GOT3 (cell line): ENCODE measurements at places on chromosomes 5 and 9.

- DNase-seq, result no peak
Observed at GRCh38 chr9:136852664-136853595, 784 bp downstream of the MAMDC4 start.

GRCh38 chr5:135952683-135953082 lies 2.1 kb downstream of the LECT2 start:
- no peak for DNase-seq

DNA sequence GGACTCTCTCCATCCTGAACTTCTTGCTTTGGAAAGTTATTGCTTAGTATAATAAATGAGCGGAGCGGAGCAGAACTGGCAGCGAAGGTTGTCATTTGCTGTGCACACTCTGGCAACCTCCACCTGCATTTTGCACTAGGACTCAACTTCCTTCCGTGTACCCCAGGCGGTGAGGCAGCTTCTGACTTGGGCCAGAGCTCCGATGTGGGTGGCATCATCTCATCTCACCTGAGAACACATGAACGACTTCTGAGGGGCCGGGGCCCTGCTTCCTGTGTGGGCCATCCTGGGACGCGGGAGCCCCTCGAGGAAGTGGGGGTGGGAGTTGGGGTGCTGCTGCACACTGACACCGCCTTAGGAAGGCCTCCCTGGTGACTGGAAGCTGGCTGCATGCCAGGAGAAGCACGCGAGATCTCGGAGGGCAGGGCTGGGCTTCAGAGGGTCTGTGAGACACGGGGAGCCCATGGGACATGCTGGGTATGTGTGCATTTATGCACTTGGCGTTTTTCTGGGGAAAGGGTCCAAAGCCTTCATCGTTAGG lies 56.5 kb upstream of the COL5A1 start:
- no peak for DNase-seq

GRCh38 chr5:5652181-5652580 lies 229.7 kb downstream of the ICE1 start:
- no peak for DNase-seq

DNA sequence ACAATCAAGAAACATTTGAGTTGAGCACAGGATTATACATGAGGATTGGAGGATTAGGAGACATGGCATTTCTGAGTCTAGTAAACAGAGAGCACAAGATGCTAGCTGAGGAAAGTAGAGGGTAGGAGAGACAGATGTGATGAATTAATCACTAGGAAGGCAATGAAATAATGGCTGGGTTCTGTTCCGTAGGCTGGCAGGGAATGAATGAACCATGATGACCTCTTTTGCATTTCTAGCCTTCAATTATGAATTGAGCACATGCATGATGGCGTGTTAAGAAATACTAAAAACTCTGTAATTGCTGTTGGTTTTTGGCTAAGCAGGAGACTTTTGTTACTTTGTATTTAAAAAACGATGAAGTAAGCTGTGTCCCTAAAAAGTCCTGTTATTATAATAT lies 420.0 kb upstream of the TLE4 start:
- no peak for DNase-seq

DNA sequence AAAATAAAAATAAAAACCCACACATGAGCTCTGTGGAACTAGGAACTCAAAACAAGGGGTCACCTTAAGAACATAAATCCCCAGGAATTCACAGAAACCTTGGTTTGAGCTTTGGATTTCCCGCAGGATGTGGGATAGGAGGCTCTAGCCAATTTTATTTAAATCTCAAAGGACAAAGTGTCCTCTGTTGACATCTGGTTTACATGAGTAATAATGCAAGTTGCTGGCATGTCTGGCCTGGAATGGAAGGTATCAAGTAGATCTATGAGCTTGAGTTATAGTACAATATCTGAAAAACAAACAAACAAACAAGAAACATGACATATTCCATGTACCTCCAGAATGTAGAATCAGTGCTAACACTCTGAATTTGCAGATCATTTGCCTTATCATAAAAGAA lies 94.2 kb upstream of the SLIT3 start:
- no peak for DNase-seq

- peak; percentile 49 for DNase-seq
Observed at GRCh38 chr5:55897905-55898304, 46.7 kb downstream of the IL31RA start.

GRCh38 chr9:2939368-2939767 lies 95.5 kb upstream of the PUM3 start:
- DNase-seq, result no peak

GRCh38 chr9:129923589-129923988 lies 88.3 kb downstream of the USP20 start:
- DNase-seq, result no peak

- no peak for DNase-seq
Observed at GRCh38 chr5:159819591-159820411, 96.5 kb upstream of the ADRA1B start.

DNA sequence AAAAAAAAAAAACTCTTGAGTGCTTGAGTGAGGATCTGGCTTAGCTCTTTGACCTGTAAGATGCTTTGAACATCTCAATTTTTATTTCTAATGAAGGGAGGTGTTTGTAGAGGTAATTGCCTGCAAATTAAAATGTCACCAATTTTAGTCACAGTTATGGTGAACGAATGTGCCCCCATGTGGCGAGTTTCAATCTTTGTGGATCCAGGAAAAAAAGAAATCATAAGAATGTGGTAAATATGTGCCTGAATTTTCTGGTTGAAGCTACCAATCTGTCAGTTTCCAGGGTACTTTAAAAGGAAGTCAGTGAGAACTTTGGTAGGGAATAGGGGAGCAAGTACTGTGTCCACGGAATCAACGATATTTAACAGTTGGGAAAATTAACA lies 1772.4 kb upstream of the CDH9 start:
- DNase-seq, result no peak

DNA sequence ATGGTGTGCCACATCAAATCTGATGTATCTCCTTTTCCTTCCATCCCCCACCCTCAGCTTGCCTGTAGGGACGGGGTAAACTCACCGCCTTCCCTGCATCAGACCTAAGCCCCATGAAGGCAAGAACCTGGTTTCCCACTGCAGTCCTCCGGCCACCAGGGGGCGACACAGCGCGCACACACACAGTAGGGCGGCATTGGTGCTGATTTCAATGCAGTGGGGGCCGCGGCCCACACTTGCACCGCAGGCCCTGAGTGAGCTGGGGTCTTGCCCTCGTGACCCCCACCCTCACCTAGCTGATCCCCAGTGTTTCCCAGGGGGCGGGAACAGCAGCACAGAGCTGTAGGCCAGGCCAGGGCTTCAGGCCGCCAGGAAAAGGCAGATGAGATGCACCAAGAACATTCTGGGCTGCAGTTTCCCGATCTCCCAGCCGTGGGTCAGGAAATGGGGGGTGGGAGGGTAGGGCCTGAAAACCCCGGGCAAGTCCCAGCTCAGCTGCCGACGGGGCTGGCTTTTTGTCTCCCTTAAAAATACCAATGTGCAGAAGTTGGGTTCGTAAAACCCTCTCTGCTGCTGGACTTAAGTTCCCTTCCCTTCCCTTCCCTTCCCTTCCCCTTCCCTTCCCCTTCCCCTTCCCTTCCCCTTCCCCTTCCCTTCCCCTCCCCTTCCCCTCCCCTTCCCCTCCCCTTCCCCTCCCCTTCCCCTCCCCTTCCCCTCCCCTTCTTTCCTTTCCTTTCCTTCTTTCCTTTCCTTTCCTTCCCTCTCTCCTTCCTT lies 19.5 kb downstream of the FAM163B start:
- DNase-seq, result no peak

DNA sequence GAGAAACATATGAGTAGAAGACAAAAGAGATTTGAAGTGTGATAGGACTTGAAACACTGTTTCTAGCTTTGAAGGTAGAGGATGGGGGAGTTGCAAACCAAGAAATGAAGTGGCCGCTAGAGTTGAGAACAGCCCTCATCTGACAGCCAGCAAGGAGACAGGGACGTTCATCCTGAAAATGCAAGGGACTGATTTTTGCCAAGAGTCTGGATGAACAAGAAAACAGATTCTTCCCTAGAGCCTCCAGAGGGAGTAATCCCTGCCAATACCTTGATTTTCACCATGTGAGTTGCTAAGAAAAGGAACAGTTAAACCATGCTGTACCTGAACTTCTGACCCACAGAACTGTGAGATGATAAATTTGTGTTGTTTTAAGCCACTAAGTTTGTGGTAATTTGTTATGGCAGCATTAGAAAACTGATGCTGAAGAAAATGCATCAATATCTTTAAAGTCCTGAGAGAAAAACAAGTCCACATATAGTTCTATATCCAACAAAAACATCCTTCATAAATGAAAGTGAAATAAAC lies 154.0 kb upstream of the ADAMTSL1 start:
- no peak for DNase-seq

DNA sequence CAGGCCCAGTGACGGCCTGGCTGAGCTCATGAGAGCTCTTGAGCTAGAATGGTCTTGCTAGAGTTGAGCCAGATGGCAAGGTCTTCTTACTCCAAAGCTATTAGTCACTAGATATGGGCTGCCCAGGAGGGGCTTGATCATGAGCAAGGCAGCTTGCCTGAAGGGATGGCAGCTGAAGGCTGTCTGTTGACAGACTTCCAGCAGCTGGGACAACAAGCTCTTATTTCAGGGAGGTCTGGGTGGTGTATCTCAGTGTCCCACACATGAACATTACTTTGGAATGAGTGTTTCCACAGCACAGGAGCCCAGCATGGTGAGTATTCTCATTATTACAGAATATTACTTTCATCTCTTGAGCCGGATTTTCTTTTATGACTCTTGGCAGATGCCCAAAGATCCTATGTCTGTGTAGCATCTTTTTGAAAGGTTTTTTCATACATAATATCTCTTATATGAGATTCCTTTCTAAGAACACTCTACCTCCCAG lies 414.1 kb downstream of the ARHGEF28 start:
- no peak for DNase-seq

DNA sequence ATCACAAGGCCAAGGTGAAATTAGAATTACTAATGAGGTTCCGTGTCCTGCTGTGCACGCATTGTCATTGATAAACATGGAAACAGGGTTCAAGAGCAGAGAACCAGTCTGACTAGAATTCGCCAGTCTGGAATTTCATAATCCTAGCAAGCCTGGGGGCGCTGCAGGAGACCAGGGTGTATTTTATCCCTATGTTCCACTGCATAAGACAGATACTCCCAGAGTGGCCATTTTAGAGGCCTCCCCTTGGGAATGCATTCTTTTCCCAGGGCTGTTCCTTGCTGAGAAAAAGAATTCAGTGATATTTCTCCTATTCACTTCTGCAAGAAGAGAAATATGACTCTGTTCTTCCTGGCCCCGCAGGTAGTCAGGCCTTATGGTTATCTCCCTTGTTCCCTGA lies 1387.7 kb downstream of the MAT2B start:
- DNase-seq, result no peak

- no peak for DNase-seq
Observed at GRCh38 chr5:102678267-102679058, 76.6 kb upstream of the PAM start.

DNA sequence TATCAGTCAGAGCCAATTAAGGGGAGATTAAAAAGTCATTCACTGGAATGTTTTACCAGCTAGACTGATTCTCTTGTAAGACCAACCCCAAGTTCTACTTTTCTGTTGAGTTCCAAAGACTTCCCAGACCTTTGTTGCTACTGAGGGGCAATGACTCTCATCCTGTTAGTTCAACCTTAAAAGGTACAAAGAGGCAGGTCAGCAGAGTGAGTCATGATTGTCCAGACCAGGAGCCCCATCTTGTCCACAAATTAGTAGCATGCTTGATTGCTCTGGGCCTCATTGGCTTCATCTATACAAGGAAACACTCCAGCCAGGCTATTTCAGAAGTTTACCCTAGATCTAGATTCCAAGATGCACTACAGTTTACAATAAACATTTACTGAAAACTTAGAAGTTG lies 79.9 kb upstream of the IL7R start:
- no peak for DNase-seq

DNA sequence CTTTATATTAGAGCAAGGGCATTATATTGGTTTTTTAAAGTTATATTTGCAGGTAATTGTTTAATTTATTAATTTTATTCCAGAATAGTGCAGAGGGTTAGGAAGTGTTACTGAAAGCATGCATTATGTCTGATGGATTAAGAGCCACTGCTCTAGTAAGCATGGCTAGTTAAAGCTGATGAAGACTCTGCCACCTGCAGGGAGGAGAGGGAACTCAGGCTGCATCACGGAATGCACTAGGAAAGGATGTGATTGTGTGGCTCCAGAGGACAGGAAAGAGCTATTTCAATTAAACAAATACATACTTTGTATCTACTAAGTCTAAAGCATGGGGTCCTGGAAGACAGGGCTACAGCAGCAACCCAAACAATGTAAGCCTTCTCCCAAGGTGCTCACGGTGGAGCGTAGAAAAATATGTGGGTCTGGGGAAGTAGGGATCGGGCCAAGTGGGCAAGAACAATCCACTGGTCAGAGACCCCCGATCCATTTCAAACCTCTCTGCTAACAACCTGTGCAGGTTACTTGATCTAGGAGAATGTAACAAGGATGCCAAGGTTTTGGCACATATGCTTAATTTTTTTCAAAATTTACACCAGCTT lies 15.3 kb upstream of the GRXCR2 start:
- DNase-seq, result no peak

DNA sequence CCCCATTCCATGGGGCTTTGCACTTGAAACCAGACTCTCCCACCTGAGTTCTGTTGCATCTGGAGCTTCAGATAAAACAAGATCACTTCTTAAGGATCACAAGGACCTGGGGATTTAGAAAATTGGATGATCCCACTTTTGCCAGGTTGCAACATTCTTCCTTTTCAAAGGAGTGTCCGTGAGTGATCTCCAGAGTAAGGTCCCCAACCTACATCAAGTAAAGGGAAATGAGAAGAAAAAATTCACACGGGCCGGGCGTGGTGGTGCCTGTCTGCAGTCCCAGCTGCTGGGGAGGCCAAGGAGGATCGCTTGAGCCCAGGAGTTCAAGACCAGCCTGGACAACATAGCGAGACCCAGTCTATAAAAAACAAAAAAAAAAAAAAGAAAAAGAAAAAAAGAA lies 41.2 kb upstream of the COL5A1 start:
- DNase-seq, result no peak

DNA sequence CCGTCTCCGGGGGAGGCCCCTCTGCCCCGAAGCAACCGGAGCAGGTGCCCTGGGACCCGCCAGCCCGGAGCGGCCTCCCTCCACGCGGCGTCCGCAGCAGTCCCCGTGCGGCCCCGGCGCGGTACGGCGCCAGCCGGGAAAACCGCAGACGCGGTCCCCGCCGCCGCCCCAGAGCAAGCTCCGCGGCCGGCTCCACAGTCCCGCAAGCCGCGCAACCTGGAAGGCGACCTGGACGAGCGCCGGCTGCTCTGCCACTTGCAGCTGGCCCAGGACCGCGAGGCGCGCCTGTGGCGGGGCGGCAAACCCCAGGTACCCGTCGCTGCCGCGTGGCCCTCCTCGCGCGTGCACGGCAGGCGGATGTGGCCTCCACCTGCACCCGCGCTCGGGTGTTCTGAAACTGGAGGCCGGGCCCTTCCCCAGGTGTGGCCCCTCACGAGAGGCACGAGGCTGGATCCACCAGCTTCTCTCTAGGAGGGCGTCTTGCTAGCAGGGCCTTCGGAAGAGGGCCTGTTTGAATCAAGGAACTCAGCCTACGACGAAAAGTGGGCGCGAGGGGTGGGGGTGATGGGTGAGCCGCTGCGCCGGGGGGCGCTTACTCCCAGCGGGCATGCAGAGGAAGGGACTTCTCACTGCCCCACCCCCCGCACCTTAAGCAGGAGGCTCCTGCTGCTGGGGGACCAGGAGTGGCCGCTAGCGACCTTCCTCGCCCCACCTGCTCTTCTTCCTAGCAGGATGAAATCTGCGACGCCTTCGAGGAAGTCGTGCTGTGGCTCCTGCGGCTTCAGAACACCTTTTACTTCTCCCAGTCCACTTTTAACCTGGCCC lies 602 bp downstream of the CCNI2 start:
- DNase-seq, result no peak
